ENCODE measurements at places on chromosomes 3 and 15.

GRCh38 chr3:53829605-53830004 lies 16.6 kb downstream of the CHDH start:
- DNase-seq: no peak

DNA sequence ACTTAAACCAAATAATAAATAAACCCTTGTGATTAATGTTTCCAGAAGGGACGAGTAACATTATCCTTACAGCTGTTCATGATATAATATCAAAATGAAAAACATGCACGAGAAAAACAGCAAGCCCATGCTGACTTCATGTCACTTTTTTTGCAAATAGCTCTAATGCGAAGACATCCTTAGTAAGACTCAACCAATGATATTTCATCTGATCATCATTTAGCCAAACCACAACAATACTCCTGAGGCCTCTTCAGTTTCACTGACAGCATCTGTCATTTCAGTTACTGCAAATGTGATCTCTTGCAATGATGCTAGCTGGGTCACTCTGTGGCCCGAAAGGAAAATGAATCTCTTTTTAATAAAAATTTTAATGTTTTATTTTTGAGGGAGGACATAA lies 74.0 kb downstream of the POLR2M start:
- DNase-seq: no peak

- DNase-seq: no peak
Observed at GRCh38 chr15:49979705-49980382, 139.2 kb downstream of the ATP8B4 start.

DNA sequence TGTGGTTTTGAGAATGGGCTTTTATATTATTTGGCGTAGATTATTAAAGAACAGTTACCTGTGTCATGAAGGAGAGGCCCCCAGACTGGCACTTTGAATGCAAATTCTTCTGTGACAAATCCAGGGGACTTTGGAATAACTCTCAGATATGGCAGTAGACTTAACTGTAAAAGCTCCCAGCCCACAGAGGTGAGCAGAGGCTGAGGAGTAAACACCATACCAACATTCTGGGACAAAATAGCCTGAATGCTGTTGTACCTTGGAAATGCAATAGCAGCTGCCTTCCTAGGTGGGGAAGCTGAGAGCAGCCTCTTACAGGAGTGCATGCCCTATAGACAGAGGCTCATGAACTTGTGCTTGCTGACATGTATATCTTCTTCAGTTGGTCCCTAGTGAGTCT lies 187.6 kb upstream of the CTDSPL start:
- no peak for DNase-seq

- no peak for DNase-seq
Observed at GRCh38 chr3:195105841-195106417, 165.0 kb downstream of the XXYLT1 start.

Measured in Caki2 (cell line).